Activated naive CD8-positive, alpha-beta T cell treated with anti-CD3 and anti-CD28 coated beads, Interleukin-2, amount 50 U/mL, for 16 hours (primary cell): ENCODE measurements at places on chromosomes 16 and 17.

DNA sequence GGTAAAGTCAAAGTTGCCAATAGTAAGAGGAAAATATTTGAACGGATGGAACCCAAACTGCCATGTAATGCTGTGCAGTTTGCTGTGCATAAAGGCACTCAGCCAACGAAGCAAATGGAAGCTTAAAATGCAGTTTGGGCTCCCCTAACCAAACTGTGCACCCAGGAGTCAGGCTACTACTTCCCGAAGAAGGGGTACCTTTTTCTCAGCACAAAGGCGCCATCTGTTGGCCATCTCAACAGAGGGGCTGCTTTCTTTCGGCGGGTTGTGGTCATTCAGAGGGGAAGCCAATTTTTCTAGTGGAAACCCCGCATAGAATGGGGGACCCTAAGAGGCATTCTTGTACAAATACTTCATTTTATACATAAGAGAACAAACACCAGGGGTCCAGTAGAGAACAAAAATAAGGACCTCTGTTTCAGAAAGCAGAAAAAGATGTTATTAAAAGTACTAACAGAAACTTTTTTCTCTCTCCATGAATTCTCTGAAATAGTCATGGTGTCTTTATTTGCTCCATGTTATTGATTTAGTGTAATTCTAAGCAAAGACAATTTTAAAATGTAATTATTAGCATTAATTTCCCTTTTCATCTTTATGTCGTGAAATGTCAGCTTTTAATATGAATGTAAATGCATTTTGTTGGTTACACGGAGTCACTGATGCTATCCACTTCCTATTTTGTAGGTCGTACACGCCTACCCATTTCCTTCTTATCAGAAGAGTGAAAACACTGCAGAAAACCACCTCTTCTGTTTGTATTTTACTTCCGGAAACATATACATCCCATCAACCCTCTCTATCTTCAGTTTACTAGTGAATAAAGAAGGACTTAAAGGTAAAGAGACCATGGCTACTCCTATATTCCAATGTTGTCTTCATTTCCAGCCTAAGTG, 453.3 kb downstream of the KCNJ2 start:
- no peak for DNase-seq

DNA sequence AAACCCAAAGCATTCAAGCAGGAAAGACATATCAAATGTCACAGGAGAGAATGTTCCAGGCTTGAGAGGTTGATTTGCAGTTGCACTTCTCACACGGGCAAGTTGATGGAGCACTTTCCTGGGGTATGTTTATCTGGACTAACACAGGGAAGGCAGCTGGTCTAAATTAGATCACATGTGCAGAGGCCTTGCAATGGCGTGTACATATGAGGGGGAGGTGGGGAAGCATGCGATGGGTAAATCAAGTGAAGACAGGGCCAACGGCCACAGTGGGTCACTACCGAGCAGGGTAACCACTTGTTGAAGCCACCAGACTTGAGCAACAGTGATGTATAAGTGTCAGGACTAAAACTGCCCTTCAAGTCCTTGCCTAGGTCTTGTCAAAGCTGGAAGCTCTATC, 156.6 kb upstream of the MAF start:
- no peak for DNase-seq

GRCh38 chr17:67515490-67516083, 138.5 kb downstream of the PITPNC1 start:
- DNase-seq = no peak

DNA sequence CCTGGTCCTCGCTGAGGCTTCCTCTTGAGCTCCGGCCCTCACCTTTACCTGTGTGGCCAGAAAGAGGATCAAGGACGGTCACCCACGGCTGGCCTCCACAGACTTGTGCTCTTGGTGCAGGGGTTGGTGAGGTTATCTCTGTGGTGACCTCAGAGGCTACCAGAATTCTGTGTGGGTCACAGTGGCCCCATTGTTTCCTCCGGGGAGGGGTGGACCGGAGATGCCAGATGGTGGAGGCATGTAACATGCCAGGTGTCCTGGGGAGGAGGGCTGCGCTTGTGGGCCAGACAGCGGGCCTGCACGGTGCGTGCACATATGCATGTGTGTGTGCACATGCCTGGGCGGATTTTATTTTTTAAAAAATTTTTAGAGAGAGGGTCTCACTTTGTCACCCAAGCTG, 6.3 kb downstream of the SGCA start:
- no peak for DNase-seq

GRCh38 chr16:53893731-53894435, 189.9 kb downstream of the FTO start:
- DNase-seq = no peak

DNA sequence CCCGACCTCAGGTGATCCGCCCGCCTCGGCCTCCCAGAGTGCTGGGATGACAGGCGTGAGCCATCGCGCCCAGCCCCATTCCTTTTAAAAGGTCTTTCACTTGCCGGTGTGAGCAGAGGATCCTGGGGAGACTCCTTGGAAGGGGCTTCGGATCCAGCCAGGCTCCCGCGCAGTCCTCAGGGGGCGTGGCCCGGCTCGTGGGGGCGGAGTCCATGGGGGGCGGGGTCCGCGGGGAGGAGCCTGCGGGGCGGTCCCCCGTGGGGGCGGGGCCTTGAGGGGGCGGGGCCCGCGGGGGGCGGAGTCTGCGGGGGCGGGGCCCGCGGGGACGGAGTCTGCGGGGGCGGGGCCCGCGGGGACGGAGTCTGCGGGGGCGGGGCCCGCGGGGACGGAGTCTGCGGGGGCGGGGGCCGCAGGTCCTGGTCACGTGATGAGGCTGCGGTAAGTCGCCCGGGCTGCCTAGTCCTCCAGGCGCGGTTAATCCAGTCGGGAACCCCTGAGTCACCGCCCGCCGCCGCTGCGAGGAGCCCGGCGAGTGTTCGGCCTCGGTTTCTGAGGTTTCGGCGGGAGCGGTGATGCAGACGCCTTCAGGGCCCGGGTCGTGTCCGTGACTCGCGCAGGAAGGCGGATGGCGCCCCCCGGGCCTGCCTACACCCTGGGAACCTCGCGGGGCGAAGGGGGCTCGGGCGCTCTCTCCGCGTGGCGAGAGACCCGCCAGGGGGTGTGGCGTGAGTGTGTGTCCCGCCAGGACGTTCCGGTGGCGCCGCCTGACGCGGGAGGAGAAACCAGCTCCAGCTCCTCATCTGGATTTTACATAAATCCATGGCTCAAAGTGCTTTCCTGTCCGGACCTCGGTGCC, 23.6 kb upstream of the ABR start:
- no peak for DNase-seq

GRCh38 chr16:80463751-80464495, 76.9 kb upstream of the DYNLRB2 start:
- no peak for DNase-seq

DNA sequence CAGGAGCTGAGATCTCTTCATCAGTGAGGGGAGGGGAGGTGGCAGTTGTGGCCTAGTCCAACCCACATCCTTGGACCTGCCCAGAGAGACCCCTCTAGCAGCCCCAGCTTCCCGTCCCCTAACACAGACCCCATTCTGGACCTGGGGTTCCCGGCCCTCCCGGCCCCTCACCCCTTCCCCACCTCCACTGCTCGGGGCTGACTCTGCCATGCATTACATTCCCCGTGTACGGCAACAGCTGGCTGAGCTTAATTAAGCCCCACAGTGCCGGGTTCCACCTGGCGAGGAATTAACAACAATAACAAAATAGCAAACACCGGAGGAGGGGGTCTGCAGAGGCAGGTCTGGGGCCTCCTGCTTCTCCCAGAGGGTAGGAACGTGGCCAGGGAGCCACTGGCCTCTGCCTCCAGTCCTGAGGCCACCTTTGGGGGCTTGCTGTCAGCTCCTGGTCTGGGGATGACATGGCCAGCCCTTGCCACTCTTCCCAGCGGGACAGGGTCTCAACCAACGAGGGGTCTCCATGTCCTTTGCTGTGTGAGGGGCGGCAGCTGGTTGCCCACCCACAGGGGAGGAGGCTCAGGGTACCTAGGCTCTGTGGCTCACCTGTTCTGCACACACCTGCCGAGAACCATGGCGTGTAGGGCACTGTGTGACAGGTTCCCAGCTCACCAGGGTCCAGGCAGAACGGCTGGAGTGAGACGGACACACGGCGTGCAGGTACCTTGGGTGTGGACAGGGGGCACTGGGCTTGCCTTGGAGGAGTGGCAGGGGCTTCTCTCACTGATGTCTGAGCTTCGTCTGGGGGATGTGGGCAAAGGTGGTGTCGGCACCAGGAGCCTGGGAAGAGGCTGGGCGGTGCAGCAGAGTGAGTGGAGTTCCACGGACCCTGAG, 46.9 kb upstream of the CBFA2T3 start:
- DNase-seq = no peak

DNA sequence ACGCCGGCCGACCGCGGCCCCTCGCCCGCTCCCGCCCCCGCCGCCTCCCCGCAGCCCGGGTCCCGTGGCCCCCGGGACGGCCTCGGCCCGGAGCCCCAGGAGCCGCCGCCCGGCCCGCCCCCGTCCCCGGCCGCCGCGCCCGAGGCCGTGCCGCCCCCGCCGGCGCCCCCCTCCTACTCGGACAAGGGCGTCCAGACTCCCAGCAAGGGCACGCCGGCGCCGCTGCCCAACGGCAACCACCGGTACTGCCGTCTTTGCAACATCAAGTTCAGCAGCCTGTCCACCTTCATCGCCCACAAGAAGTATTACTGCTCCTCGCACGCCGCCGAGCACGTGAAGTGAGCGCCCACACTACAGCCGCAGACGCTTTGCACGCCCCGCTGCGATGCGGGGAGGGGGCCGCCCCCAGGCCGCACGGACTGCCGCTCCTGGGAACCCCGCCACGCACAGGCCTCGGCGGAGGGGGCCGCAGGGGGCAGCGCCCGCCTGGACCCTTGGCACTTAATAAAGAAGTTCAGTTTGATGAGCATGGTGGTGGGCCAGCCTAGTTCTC, 35.5 kb upstream of the ZC3H18 start:
- DNase-seq = no peak
